AG04450 (cell line): ENCODE measurements at places on chromosomes 13 and 19.

DNA sequence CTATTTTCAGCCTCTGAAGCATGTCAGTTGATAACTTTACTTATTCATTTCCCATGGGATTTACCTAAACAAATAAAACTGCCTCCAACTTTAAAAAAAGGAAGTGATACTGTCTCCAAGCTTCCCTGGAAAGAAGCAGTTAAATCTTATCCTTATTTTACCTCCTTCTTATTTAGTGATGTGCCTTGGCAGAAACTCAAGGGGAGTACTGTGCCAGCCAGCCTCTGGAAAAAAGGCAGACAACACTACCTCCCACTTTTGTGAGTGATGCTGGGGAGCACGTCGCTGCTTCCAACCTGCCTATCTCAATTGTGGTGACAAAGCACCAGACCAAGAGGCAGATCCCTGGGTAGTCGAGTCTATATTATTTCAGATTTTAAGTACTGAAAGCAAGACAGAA, 765.6 kb downstream of the DIAPH3 start:
- DNase-seq, result no peak

- no peak for DNase-seq
These were observed 204.6 kb upstream of the TSC22D1 start for GRCh38 chr13:44780591-44781280.

- DNase-seq, result no peak
These were observed 32.2 kb upstream of the IPO5 start for GRCh38 chr13:97921176-97921816.

- DNase-seq, result no peak
These were observed 5.5 kb upstream of the SLC1A6 start for GRCh38 chr19:14985133-14985532.

- DNase-seq, result no peak
These were observed 167.2 kb upstream of the KLF12 start for GRCh38 chr13:74301258-74301935.

DNA sequence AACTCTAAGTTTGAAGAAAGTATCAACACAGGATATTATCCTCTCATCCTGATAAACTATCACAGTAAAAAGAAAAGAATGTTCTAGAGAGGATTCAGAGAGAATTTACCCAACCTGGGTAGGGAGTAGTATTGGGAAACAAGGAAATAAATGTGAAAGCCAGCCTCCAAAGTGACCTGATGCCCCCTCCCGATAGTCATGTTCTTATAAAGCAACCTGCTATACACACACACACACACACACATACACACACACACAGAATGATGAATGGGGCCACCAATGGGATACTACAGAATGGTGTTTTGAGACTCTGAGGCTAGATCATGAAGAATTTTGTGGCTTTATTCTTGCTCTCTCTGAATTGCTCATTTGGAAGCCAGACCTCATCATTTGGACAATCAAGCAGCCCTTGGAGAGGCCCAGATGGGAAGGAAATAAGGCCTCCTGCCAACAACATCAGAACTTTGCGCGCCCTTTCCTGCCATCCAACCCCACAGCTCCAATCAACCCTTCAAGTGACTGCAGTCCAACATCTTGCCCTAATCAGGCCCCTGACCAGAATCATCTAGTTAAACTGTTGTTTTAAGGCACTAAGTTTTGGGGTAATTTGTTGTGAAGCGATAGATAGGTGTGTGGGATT, 807.9 kb upstream of the ARGLU1 start:
- DNase-seq, result no peak
